CD4-positive, alpha-beta T cell treated with Interleukin-15 for 1 hour (primary cell): ENCODE measurements at places on chromosomes 2 and 18.

DNA sequence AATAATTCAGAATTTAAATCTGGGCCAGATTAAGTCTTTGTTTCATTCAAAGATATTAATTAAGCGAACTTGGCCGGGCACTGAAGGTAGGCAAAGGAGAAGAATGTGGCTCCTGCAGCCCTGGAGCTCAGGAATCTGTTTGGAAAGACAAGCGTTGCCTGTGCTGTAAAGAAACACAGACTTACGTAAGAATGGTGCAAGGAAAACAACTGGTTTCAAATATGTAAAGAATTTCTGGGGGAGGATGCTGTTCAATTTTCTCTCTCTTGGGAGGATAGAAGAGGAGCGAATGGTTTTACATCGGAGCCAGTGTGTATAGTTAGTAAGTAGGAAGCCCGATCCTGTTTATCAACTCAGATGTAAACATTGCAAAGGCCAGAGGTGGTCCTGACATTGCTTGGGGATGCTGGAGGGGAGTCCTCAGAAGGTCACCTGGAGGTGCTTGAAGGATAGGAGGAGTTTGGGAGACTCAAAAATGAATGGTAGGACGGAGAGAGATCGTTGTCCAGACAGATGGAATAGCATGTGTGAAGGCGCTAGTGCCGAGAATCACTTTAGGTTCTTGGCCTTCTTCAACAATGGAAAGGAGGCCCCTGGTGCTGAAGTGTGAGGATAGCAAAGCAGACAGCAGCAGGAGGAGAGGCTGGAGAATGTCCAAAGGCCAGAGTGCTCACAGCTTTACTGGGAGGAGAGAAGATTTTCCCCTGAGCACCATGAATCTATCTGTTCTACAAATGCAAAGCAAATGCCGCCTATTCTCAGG is 456.1 kb downstream of the LPIN1 start:
- DNase-seq, result no peak

DNA sequence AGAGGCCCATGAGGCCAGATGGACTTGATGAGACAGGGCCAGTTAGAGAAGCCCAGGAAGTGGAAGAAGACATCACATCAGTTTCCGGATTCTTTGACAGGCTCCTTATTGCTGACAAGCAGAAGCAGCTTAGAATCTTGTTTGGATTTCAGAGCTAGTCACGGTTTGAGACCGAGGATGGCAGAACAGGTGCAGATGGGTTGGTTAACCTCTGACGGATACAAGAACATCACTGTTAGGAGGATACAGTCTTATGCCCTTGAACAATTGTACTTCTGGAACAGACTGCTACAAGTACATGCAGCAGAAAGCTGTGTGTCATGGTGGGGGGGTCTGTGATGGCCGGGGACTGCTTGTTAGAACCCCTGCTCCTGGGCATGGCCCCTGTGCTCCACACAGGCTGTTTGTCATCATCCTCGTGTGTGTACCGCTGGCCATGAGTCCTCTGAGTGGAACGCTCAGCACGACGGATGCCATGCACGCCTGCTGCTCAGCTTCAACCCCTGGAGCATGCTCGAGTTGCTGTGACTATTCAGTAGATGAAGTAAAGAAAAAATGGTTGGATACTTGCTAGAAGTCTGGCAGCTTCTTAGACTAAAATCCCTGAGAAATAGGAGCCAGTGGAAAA is 217.7 kb downstream of the SH3RF3 start:
- no peak for DNase-seq

DNA sequence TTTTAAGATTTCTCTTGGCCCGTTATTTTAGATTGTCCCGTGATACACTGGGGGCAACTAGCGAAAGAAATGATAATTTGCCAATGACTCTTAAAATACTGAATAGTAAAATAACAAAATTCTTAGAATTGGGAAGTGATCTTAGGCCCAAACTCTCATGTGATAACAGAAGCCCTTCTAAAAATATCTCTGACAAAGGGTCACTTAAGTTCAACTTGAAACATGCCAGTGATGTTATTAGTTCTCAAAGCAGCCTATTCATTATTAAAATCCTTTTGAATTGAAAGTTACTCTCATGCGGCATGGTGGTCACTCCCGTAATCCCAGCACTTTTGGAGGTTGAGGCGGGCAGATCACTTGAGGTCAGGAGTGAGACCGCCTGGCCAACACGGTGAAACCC is 920.9 kb downstream of the NRXN1 start:
- DNase-seq, result no peak

- no peak for DNase-seq
Measured at GRCh38 chr2:187576906-187577305, 22.7 kb upstream of the TFPI start.

- DNase-seq, result no peak
Measured at GRCh38 chr2:226190479-226191252, 609.0 kb downstream of the IRS1 start.

- no peak for DNase-seq
Measured at GRCh38 chr2:196361606-196362326, 190.4 kb upstream of the STK17B start.

- DNase-seq, result no peak
Measured at GRCh38 chr18:33841221-33841967, 263.4 kb downstream of the ASXL3 start.
